ENCODE measurements at places on chromosomes 4 and X.

- DNase-seq, result no peak
Measured at GRCh38 chr4:165016971-165017370, 14.8 kb upstream of the TRIM60 start.

GRCh38 chr4:3866813-3867129 lies 100.6 kb downstream of the ADRA2C start:
- DNase-seq, result peak; percentile 53

- DNase-seq, result no peak
Measured at GRCh38 chr4:74308215-74308614, at the start of gene EPGN. TSS of gene EPGN (plus strand) at chr4:74308470. CDS start at chr4:74308534, 64 bp downstream.

DNA sequence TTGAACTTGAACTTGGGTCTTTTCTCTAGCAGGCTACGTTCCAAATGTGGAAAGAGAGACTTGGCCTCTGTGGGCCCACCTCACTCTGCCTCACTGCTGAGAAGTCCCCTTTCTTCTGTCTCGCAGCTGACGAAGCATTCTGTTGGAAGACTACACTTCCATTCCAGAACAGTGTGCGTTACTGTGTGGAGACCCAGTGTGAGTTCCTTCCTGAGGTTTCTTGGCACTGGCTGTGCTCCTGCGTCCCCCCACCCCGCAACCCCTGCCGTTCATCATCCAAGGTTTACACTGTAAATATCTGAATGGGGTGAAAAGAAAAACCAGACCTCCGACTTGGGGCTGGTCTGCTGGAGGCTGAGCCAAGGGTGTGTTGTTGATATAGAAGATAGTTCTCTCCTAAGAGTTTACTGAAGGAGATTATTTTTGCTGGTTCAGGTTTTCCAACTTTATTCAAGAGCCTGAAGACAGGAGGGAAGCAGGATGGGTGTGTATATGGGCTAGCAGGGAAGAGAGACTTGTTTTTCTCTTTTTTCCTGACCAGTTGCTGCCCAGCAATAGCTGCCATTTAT lies 34.7 kb downstream of the NHSL2 start:
- DNase-seq, result no peak

DNA sequence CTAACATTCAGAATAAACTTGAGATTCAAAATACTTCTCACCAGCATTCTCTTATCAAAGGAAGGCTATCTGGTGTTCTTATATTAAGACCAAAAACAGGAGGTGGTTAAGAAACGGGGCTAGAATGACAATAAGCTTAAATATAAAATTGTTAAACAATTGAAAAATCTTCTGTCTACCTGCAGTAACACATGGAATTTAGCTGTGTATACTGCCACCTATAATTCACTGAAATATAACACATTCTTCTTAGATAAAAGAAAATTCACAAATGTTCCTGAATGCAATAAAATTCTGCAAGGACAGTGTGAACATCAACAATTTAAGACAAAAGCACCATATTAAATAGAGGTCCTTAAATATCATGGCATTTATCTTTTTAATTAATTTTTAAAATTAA lies 11.5 kb upstream of the PCDH10 start:
- no peak for DNase-seq

DNA sequence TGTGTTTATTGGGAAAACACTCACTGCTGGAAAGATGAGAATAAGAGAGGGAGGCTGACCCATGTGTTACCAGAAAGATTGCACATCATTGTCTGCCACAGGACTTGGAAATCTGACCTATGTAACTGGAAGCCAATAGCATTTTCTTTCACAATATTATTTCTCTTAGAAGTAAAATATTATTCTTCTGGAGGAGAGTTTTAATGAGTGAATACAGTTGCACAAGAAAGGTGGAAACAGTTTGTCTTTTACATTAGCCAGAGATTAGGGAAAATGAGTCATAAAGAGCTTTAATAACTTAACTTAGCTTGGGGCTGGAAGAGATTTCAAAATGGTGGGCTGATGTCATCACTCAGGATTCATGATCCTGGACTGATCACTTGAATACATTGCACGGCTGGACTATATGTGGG lies 31.5 kb upstream of the LNX1 start:
- DNase-seq, result no peak

GRCh38 chr4:19534159-19534558 lies 717.5 kb upstream of the SLIT2 start:
- no peak for DNase-seq

DNA sequence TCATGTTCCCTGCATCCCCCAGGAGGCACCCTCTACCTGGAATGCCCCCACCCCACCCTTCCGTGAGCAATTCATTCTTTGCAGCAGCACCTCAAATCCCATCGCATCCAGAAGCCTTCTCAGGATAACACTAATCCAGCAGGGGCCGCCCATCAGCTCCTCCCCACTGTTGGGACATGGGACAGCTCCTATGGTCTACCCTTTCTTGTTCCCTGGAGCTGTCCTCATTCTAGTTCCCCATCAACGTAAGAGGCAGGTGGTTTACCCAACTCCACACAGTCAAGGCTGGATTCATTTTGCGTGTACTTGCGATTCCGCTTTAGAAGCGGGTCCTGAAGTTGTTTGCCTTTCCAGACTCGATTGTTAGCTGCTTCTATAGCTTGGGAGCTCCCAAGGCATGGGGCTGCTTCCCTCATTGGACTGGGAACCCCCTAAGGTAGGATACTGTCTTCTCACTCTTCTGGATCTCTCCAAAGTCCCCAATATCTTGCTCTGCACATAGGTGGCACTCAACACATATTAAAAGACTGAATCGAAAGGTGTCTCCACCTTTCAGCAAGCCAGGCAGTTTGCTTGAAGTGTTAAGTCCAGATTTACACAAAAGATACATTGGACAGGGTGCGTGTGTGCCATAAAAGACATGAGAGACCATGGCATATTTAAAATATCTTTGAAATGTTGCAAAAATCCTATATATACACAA lies 942 bp upstream of the APLN start:
- DNase-seq, result no peak

DNA sequence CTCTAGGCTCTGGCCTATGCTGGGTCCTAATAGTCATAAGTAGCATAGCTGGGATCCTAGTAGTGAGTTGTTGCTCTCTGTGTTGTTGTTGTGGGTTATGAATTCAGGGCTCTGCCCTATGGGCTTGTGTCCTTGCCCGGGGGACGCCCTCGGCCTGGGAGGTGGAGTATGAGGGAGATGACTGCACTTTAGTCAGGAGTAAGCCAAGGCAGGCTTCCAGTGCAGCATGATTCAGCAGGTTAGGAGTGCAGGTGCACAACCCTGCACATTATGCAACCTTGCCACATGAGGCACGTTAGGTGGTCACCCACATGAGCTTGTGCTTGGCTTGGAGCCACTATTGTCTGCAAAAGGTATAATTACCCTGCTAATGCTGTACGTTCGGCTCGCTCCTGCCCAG lies 58.4 kb upstream of the CCDC149 start:
- no peak for DNase-seq

GRCh38 chr4:98542011-98542410 lies 116.4 kb downstream of the TSPAN5 start:
- no peak for DNase-seq
